ENCODE measurements at places on chromosomes 4 and X.

GRCh38 chr4:105666693-105667092 is 41.8 kb downstream of the INTS12 start:
- DNase-seq, result no peak

DNA sequence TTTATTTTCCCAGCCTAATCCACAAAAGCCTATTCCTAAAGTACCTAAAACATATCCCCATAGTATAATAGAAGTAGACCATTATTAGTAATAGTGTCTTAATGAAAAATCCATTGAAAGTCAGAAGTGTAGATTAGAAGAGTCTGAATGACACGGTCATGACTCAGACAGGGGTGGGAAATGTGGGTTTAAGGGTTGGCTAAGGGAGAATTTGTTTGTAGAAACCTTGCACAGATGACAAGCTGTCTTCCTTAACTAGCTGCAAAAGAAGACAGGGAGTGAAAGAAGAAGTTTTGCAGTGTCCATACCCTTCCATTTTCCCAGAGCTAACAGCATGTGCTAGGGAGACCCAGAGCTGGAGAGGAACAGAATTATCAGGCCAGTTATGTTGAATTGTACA is 242.7 kb upstream of the ETNPPL start:
- no peak for DNase-seq

- DNase-seq, result no peak
Measured at GRCh38 chr4:106595906-106596305, 227.3 kb upstream of the GIMD1 start.

DNA sequence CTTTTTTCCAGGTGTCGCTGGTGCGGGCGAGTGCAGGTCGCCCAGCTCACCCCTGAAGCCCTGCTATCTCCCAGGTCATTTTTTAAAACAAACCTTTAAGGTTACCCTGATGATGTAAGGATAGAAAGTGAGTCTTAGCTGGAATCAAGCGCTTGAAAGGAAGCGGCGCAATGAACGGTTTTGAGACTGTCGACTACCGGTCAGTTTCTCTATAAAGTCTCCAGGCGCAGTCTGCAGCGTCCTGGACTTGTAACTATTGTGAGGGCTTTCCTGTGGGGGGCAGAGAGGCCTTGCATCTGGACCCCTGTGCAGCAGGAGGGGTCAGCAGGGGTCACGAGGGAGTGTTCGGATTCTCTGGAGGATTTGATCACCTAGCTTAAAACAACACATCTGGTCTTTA is 1.6 kb downstream of the KIT start:
- no peak for DNase-seq

GRCh38 chrX:153477364-153477857 is 7.0 kb upstream of the HAUS7 start:
- DNase-seq, result no peak

- no peak for DNase-seq
Measured at GRCh38 chrX:104854188-104854587, 288.2 kb downstream of the IL1RAPL2 start.
